Fibroblast of skin of back (primary cell): ENCODE measurements at places on chromosomes 5 and 9.

DNA sequence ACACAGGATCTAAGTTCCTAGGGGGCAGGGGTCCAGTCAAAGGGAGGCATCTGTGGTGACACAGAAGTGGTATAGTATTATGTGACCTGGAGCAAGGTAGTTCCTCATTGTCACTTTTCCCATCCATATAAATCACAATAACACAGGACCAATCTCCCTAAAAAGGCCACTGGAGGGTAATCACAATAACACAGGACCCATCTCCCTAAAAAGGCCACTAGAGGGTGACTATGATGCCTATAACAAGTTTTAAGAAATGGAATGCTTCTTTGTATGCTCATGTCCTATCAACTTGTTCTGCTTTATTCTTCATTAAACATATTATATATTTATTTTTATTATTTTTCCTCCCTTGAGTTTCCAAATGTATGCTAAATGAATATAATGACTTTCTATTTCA lies 254.6 kb downstream of the ASTN2 start:
- peak; percentile 18 for DNase-seq

DNA sequence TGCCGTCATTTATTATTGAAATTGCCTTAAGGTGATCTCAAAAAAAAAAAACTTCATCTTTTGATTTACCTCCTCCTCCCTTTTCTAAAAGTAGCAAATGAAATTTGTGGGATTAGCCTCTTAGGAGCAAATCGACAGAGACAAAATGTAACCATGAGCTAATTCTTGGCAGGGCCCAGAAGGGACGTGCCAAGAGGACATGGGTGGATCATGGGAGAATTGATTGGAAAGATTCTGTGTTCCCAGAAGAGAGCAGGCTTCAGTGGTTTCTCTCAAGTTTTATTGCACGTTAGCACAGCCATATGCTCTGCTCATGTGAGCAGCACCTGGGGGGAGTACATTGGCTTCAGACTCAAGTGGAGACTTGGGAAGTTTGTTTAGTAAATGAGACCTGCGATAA lies 394.6 kb downstream of the ELAVL2 start:
- no peak for DNase-seq

DNA sequence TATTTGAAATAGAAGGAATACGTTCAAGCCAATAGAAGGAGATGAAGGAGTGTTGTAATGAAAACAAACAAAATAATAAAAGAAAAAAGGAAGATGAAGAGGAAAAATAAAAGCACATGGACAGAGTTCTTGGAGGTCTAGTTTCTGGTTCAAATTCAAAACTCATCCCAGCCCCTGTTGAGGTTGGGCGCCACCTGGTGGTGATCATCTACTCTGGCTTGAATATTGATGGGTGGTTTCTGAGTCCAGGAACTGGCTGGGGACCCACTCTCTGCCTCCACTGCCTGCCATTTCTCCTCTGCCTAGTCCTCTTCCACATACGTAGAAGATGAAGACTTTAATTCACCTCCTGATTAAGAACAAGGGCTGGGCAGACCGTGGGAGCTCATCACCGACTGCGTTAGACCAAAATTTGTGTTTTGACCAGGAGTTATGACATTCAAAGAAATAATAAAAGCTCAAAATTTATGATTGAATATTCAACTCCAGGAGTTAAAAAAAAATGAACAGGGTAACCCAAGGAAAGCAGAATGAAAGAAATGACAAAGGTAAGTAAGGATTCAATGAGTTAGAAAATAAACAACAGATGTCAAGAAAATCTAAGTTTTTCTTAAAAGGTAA lies 99.0 kb upstream of the SLC1A3 start:
- DNase-seq = peak; percentile 68

DNA sequence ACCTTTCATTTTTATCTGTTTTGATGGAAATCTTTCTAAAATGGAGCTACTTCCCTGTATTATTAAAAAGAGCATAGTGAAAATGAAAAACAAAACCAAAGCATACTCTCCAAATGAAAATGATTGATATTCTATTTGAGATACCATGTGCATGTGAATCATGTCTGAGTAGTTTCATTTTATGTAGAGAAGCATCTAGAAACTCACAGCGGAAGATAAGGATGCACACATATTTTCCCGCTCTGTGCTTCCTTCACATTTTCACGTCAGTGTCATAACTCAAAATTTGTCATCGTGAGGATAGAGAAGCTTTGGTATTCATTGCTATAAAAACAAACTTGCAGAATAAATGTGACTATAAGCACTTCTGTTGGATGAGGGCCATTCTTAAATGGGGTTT lies 34.0 kb upstream of the CLINT1 start:
- DNase-seq = no peak

- no peak for DNase-seq
Measured at GRCh38 chr5:73989956-73990355, 364.0 kb downstream of the ARHGEF28 start.

DNA sequence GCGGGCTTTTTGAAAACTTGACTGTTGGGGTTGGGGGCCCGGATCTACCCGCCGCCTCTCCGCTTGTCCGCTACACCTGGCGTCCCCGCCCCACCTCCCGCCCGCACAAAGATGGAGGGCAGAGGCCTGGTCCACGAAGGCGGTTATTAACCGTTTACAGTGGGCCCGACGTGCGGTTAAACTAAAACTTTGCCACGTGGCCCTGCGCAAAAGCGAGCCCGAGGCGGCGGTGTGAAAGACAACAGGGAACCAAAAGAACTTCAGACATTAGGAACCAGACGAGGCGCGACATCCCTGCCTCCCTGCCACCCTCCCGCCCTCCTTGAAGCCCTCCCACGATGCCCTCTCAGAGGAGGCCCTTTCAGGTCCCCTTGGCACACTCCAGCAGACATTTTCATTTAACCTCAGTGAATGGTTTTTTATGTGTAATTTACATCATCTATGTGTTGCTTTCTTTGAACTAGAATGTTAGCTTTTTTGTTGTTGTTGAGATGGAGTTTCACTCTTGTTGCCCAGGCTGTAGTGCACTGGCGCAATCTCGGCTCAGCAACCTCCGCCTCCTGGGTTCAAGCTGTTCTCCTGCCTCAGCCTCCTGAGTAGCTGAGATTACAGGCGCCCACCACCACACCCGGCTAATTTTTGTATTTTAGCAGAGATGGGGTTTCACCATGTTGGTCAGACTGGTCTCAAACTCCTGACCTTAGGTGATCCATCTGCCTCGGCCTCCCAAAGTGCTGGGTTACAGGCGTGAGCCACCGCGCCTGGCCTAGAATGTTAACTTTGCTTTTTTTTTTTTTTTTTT lies 999 bp upstream of the HNRNPA0 start:
- DNase-seq = no peak

- no peak for DNase-seq
Measured at GRCh38 chr5:134864707-134865106, 9.5 kb upstream of the TXNDC15 start.

DNA sequence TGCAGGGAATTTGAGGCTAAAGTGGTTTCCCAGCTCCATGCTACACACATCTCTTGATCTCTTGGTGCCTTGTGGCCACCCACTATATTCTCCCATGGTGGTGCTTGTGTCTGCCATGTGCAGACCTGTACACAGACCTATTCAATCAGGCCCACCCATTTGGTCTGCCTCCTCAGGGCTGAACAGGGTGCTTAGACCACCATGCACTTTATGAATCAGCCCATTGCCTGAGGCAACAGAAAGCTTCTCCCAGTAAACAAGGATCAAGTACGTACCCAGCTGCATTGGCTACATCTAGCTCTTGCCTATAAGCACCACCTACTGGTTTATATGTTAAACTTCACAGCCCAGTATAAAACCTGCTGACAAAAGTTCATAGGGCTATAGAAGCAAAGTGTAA lies 664.3 kb upstream of the EDIL3 start:
- peak; percentile 70 for DNase-seq

GRCh38 chr9:89993678-89994630 lies 389.1 kb downstream of the GADD45G start:
- DNase-seq = peak; percentile 15

- DNase-seq = peak; percentile 12
Measured at GRCh38 chr5:134226441-134227192, 744 bp upstream of the PPP2CA start.

GRCh38 chr5:128711216-128711615 lies 173.2 kb upstream of the FBN2 start:
- DNase-seq = peak; percentile 12

DNA sequence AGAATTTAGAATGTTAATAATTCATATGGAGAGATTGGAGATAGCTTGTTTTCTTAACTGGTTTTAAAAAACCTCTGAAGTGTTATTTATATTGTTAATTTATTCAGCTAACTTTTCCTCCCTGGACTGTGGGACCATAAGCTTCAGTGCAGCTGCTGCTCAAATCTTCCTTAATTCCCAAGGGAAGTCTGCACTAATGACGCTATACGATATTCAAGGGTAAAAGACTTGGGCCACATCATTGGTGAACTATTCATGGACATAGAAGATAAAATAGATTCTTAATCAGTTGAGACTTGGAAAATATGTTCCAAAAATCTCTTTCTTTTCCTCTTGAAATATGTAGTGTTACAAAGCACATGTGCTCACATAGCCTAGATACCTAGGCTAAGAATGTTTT lies 31.1 kb upstream of the GAS1 start:
- DNase-seq = peak; percentile 67

DNA sequence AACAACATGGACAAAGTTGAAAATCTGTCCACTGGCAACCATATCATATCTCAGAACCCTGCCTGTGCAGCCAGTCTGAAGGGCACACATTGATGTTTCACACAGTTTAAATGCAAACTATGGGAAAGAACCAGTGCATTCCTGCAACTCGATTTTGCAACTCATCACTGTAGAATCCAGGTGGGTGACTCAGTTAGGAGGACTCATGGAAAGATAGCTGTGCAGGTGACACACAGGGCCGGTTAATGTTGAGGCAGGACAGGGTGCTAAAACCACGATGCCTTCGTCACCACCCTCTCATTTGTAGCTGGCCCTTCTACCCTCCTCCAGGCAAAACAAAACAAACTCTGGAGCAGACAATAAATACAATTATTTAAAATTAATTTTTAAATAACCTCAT lies 62.8 kb downstream of the TLE1 start:
- no peak for DNase-seq

GRCh38 chr9:97850746-97851445 lies 2.1 kb upstream of the FOXE1 start:
- DNase-seq = no peak

DNA sequence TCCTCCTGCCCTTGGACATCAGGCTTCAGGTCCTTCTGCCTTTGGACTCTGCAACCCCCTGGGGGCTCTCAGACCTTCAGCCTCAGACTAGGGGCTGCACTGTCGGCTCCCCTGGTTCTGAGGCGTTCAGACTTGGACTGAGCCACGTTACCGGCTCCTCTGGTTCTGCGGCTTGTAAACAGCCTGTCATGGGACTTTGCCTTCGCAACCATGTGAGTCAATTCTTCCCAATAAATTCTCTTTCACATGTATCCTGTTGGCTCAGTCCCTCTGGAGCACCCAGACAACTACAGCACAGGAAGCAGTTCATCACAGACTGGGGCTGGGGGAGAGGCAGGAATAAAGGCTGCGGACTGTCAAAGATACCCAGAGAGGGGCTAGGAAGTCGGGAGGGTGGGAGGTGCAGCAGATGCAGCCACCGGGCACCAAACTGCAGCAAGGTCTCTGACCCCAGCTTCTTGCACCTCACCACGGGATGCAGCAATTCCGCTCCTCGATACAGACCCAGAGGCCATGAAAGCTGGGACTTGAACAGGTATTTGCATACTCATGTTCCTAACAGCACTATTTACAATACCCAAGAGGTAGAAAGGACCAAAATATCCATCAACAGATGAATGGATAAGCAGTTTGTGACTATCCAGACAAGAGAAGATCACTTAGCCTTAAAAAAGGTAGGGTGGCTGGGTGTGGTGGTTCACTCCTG lies 100.8 kb downstream of the COL23A1 start:
- no peak for DNase-seq

DNA sequence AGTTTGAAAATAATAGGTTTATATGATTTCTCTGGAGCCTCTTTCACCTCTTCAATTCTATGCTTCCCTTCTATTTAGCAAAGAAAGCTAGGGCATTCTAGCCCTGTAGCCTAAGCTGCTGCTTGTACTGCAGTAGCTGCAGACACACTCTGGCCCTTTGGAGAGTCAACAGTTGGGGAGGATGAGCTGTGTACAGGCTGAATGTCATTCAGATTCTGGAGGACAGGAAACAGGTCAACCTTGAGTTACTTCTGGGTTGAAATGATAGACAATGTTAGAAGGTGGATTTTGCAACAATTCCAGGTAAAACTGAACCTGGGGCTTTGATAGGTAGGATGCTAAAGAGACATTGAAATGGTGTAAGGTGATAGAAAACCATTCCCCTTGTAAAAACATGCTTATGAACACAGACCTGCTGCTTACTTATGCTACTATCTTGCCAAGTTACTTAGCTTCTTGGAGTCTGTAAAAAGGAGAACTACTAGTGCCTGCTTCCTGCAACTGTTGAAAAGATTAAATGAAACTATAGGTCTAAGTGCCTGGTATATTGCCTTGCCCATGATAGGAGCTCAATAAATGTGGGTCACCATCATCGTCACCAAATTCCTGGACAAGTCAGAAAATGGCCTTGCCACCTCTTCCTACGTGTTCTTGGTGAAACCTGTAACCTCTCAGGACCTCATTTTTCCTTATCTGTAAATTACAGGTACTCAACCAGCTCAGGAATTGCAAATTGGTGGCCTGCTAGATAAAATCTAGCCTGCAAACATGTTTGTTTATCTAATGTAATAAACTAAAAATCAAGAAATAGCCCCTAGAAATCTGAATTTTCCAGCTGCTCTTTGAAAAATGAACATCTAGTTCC lies 83.7 kb downstream of the GALNT10 start:
- no peak for DNase-seq

- peak; percentile 29 for DNase-seq
Measured at GRCh38 chr5:42250-42649, 49.7 kb upstream of the PLEKHG4B start.

GRCh38 chr9:88017096-88017495 lies 42.8 kb upstream of the CDK20 start:
- DNase-seq = peak; percentile 5

- peak; percentile 35 for DNase-seq
Measured at GRCh38 chr9:127283917-127284497, 19.4 kb downstream of the GARNL3 start.

GRCh38 chr9:87716141-87716540 lies 9.8 kb upstream of the CTSL start:
- DNase-seq = peak; percentile 13
